ENCODE measurements at places on chromosomes 3 and 15.

- no peak for DNase-seq
Observed at GRCh38 chr15:93983526-93983925, 247.8 kb upstream of the MCTP2 start.

DNA sequence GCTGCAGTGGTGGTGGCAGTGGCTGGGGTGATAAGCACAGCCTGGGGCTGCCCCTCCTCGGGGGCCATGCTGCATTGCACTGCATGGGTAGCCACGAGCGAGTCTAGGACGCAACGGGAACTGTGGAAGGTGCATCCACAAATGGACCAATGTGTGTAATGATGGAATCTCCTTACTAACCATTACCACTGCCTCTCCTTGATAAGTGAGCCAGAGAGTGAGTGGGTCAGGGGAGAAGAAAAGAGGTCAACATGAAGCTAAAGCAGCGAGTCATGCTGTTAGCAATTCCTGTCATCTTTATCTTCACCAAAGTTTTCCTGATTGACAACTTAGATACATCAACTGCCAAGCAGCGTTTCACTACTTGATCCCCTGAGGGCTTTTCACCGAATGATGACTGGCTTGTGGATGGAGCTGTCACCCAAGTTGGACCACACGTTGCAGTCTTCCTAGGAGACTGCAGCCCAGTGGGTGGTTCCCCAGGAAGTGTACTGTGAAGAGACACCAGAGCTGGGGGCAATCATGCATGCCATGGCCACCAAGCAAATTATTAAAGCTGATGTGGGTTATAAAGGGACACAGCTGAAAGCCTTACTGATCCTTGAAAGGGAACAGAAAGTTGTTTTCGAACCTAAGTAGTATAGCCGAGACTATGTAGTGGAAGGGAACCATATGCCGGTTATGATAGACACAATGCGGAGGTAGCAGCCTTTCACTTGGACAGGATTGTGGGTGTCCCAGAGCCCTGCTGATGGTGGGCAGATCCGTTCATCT lies 20.6 kb downstream of the SAMD7 start:
- DNase-seq = no peak

DNA sequence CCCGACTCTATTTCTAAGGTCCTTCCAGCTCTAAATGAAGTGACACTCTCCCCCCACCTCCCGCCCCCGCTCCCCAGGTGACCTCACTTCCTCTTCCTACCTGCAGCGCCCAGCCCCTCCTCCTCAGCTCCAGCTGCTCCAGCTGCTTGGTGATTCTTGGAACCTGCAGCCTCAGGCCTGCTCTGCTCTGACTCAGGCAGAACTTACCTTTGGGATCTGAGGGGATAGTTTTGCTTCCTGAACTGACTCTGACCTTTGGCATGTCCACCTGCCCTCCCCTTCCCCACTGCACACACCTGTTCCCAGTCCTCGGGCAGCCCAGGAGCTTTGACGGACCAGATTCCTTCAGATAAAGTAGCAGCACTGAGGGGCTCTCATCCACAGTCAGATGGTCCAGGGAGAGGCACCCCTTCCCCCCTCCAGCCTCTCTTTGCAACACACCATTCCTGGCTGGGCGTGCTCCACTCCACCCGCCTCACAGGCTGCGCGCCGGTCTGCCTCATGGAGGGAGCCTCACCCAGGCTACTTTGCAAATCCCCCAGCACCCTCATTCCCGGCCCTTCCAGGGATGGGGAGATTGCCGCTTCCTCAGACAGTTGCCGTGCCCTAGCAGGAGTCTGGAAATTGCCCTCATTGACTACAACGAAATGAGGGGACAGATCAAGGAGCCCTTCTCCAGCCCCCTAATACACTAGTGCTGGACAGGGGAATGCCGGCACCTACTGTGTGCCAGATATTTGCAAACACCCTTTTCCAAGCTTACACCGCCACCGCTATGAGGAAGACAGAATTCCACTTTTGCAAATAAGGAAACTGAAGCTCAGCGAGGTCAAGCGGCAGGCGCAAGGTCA lies 692 bp upstream of the C15orf39 start:
- no peak for DNase-seq

DNA sequence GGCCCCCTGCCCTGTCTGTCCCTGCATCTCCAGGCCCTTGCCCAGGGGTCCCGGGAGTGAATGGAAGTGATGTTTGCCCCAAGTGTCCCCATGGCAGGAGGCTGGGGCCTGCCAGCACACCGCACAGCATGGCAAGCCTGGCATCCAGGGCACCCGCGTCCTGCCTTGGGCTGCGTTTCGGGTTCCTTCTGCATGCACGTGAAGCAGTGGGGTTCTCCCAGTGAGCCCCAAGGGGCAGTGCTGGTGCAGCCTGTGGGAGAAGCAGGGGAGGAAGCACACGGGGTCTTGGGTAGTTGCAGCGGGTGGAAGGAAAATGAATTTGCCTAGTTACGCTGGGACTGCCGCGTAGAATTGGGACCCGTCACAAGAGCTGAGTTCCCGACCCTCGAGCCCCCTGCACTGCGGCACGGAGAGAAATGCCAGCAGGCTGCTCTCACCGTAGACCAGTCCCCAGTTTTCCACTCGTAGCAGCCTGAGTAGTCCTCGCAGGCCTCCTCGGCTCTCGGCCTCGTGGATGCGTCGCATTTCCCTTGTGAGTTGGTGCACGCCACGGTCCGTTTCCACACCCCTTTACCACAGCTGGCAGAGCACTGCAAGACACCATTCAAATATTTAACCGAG lies 259.5 kb upstream of the LYSMD4 start:
- no peak for DNase-seq

- no peak for DNase-seq
Observed at GRCh38 chr3:130117933-130118332, 36.3 kb downstream of the ALG1L2 start.

GRCh38 chr15:99105514-99106341 lies 848 bp downstream of the SYNM start:
- no peak for DNase-seq

GRCh38 chr3:146466604-146467003 lies 2.8 kb downstream of the PLSCR2 start:
- no peak for DNase-seq

GRCh38 chr3:4417449-4417848 lies 49.6 kb downstream of the SUMF1 start:
- no peak for DNase-seq
